ENCODE measurements at places on chromosomes 5 and 9. TPM values are rescaled to one million over a fixed set of nuclear protein-coding genes. Genes with fewer than 3 reads are reported as not detected.

Gene WDR41
- 120 TPM for total RNA-seq

Gene TTC39B
- total RNA-seq = 5.0 TPM

Gene CETN3
- 12.2 TPM for total RNA-seq

Gene MRPL36
- 57.9 TPM for total RNA-seq

Gene ACTL7B
- total RNA-seq = not detected

Gene MACIR
- 4.6 TPM for total RNA-seq

Gene FGD3
- total RNA-seq = not detected

Gene EQTN
- total RNA-seq = not detected

Gene OR1J1
- total RNA-seq = not detected

Gene SOX30
- not detected for total RNA-seq

Gene FAM169A
- under 0.01 TPM for total RNA-seq

Gene TRIP13
- total RNA-seq = 6.1 TPM

Gene ST8SIA4
- total RNA-seq = 3.1 TPM

Gene NEUROG1
- not detected for total RNA-seq

Gene TNFSF8
- total RNA-seq = not detected

Gene CDKN2B-AS1
- 1.6 TPM for total RNA-seq

Gene PCDHB3
- total RNA-seq = 0.13 TPM

Gene RORB
- total RNA-seq = 3.1 TPM

Gene RAB14
- 23.7 TPM for total RNA-seq

Gene LCN15
- total RNA-seq = not detected

Gene PCDHGB1
- 2.2 TPM for total RNA-seq

Gene SLC4A9
- not detected for total RNA-seq

Gene TMEM174
- total RNA-seq = not detected

Gene PCDHA7
- total RNA-seq = under 0.01 TPM

Gene NIPSNAP3A
- 34.5 TPM for total RNA-seq

Gene PTGR1
- total RNA-seq = 101 TPM

Gene PITX1
- 3.2 TPM for total RNA-seq

Gene TMEM141
- 57.3 TPM for total RNA-seq

Gene APBA1
- total RNA-seq = 1.1 TPM

Gene SPINK6
- total RNA-seq = not detected

Gene MLANA
- total RNA-seq = not detected

Gene ANKRD18B
- under 0.01 TPM for total RNA-seq

Gene IL4
- not detected for total RNA-seq

Gene CACFD1
- 9.4 TPM for total RNA-seq
